ENCODE measurements at places on chromosomes 4 and X.

DNA sequence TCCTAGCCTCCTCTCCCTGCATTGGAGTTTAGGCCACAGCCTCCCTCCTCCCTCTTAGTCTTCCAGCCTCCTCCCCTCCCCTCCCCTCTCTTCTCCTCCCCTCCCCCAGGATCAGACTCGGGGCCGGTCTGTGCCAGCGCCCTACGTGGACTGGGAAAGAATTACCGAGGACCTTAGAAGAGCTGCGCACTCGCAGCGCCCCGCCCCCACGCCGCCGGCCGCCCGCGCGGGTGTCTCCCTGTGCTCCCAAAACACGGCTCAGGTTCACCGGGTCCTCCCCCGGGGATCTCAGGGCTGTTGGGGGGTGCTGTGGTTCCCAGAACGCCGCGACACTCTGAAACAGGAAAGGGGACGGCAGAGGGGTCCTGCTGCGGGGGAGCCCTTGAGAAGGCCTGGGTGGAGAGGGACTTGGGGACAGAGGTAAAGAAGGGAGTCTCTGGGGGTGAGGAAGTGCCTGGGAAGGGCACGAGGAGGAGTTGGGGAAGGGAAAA lies 122.3 kb upstream of the TBL1X start:
- DNase-seq: peak; percentile 29

DNA sequence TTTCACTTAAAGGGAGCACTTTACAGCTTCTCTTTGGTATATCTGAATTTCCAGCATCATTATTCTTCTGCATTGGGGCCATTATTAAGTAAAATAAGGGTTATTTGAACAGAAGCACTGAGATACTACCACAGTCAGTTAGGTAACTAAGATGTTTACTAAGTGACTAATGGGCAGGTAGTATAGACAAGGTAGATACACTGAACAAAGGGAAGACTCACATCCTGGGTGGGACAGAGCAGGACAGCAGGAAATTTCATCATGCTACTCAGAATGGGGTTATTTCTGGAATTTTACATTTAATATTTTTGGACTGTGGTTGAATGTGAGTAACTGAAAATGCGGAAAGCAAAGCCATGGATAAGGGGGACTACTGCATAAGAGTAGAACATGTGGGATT lies 316.0 kb downstream of the CCSER1 start:
- no peak for DNase-seq

DNA sequence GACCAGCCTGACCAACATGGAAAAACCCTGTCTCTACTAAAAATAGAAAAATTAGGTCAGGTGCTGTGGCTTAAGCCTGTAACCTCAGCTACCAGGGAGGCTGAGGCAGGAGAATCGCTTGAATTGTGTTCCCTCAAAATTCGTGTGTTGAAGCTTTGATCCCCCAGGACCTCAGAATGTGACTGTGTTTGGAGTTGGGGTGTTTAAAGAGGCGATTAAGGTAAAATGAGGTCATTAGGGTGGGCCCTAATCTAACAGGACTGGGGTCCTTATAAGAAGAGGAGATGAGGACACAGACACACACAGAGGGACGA lies 23.6 kb downstream of the SLC25A6 start:
- DNase-seq: no peak

DNA sequence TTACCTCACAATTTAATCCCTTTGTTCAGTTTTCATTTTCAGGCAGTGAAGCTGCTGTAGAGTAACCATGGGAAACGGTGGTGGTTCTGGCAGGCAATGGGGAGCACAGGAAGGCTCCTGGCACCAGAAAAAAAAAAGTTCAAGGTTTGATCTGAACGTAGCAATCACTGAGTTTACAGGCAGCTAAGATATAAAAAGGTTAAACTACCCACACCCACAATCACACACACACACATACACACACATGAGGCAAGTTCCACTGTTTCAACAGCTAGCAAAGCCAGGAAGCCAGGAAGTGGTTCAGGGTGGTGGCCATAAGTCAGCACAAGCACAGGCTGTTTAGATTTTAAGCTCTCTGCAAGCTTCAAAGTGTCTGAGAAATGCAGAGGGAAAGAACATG lies at the start of gene SULT1B1:
Gene SULT1B1, minus strand, starts transcription at position 166 of the 400 bp plus-strand sequence. CDS start 5,403 bp downstream, outside the sequence.
- DNase-seq: peak; percentile 29

- DNase-seq: no peak
These were observed 108.0 kb downstream of the KDR start for GRCh38 chr4:55017406-55017805.

- DNase-seq: no peak
These were observed 18.0 kb downstream of the PPEF1 start for GRCh38 chrX:18725310-18725943.

DNA sequence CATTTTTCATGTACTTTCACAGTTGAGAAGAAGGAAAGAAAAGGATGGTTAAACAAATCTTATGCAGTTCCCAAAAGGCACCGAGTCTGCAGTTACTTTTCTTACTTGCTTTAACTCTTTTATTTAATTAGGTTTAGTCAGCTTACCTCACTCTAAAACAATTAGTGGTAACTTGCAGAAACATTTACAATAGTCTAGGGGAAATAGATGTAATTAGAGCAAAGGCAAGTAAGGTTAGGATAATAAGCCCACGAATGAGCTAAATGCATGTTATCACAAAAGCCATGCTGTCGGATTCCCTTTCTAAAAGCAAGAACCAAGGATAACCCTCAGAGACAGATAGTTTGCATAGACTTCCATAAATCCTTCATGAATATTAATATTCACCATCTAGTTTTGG lies 82.0 kb upstream of the VCX2 start:
- DNase-seq: no peak

GRCh38 chr4:40192114-40193015 lies 4.5 kb upstream of the RHOH start:
- no peak for DNase-seq

DNA sequence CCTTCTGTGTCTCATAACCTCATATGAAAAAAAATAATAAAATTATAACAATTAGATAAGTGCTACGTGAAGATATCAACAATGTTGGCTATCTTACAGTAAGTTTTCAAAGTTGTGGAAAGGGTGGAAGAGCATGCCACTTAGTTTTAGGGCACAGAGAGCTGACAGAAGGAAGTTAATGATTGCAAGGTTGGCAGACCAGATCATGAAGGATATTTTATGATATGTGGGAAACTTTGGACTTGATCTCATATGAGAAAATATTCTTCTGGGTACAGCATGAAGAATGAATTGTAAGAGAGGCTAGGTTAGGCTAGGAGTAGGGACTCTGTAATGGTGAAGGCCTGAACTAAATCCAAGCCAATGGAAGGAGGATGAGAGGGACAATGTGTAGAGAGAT lies 34.5 kb downstream of the MGAT4D start:
- no peak for DNase-seq

DNA sequence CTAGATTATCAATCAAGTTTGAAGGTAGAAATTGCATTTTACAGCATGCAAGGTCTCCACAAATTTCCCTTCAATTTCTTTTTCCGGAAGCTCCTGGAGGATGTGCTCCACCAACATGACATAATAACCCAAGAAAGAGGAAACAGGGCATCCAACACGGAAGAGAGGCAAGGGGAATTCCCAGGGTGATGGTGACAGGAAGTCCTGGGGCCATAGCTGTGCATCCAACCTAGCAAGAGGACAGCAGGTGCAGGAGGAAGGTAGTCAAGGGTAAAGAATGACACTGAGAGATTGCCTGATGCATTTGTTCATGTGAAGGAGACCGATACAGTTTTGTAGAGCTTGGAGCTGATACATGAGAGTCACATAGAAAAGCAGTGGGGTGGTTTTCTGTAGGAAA lies 115.7 kb upstream of the LSM6 start:
- DNase-seq: no peak

DNA sequence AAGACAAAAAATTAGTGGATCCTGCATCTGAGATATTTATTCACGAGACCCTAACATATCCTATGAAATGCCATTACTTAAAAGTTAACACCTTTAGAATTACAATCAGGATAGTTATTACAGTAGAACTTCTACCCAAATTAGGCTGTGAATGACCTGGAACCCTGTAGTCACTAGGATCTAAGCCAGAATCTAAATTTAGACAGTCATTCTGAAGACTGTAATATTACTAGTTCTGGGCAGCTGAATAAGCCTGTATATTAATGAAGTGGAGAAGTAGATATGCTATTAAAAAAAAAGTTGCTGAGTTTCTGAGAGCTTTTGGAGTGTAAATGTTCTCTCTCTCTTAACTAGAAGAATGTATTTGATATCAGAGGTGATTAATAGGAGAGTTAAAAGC lies 67.0 kb downstream of the FAM13A start:
- DNase-seq: no peak

GRCh38 chrX:138849521-138849920 lies 138.0 kb upstream of the FGF13 start:
- DNase-seq: no peak

DNA sequence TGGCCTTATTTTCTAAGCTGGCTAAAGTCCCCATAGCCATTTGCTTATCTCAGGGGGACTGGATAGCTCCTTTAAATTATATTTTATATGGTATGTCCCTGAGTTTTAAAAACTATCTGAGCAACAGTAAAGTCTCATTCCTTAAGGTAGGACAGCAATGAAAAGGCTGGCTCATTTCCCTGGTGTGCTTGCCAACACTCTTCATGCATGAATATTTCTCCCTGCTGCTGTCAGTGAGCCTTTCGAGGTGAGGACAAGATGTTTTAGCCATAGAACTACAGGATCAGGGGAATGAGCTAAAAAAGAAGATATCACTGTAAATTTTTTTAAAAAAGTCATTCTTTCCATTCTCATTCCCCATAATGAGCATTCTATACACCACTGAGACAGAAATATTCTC lies 427.3 kb upstream of the FAM241A start:
- no peak for DNase-seq

DNA sequence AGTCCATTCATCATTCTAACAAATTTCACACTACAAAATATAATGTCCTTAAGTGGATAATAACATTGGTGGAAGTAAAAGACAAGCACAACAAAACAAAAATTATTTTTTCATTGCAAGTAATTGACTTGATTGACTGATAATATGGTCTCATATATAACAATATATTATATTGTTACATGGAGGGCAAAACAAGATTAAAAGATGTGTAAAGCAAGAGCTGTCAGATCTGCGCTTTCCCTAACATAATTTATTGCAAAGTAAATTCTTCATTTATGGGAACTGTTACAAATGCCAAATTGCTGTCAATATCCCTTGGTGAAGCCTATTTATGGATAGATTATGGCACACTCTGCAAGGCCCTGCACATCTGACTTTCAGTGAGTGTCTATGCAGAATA lies 233.6 kb downstream of the PCDH7 start:
- no peak for DNase-seq

GRCh38 chrX:49316085-49316484 lies 5.8 kb upstream of the GAGE12J start:
- DNase-seq: no peak

GRCh38 chr4:155190099-155190498 lies 18.3 kb upstream of the NPY2R start:
- no peak for DNase-seq

- DNase-seq: no peak
These were observed 11.8 kb downstream of the DGKQ start for GRCh38 chr4:961351-962230.

DNA sequence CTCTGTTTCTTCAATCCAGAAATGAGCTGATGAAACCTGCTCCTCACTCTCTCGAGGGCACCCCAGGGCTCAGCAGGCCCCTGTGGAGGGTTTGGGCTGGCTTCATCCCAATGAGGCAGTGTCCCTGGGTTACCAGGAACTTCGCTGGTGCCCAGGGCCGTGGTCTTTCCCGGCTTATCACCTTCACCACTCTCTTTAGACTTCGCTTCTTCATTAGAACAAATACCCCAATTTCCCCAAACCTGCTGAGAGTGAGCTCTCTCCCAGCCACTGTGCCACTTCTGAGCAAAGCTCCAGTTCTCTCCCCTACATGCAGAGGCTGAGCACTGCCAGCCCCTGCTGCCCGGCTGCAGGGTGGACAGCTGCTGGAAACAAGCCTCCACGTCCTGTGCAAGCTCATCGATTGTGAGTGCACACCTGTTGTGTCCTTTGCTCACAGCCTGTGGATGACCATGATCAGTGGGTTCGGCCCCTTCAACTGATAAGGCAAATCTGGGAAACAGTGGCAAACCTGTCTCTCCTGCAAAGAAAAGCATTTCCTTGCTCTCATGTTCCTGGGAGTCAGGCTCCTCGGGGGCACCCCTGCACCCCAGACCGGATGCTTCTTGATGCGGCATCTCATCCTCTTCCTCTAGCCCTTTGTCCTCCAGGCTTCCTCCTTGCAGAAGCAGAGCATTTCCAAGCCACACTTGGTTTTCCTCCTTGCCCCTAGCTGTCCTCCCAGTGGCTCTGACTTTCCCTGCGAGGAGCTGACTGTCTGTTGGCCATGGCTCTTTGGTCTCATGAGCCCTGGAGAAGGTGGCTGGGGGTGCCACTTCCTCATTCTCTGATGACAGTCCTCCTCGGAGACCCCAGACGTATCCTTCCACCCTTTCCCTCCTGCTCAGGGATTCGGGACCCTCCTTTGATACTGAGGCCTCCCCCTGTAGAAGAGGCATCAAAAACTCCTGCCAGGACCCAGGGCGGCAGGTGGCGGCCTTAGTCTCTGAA lies 28.7 kb downstream of the C4orf50 start:
- DNase-seq: no peak

DNA sequence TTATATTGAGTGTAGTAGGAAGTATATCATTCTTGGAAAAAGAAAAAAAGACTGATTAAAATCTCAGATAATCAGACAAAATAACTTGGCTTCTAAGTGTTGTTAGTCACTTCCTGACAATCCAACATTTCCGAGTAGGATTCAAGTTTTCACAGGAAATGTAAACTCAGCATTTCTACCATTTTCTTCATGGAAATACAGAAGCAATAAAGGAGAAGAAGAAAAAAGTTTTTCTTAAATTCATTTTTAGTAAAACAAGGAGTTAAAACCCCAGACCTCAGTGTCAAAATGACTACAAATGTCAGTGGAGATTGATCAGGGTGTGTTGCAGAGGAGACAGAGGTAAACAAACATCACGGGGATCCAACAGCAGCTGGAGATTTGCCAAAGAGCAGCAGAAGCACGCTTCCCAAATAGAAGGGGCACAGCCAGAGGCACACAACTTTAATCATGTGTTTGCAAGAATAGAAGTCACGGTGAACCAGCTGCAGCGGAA lies 129.3 kb upstream of the FAM9B start:
- no peak for DNase-seq

- DNase-seq: no peak
These were observed 81.8 kb upstream of the MAGEA4 start for GRCh38 chrX:151830911-151831310.

GRCh38 chr4:80897537-80898303 lies 132.8 kb upstream of the BMP3 start:
- DNase-seq: no peak

GRCh38 chr4:11428231-11428898 lies at the start of gene HS3ST1:
Gene HS3ST1, minus strand, starts transcription at chr4:11428894. Its CDS starts 28,889 bp downstream, at chr4:11400005.
- no peak for DNase-seq

Measured in activated CD4-positive, alpha-beta T cell treated with anti-CD3 and anti-CD28 coated beads, Interleukin-2, amount 50 U/mL, for 1 hour (primary cell).